ENCODE measurements at places on chromosomes 13 and 19.

- no peak for DNase-seq
Measured at GRCh38 chr19:45467115-45467455, 711 bp upstream of the FOSB start.

DNA sequence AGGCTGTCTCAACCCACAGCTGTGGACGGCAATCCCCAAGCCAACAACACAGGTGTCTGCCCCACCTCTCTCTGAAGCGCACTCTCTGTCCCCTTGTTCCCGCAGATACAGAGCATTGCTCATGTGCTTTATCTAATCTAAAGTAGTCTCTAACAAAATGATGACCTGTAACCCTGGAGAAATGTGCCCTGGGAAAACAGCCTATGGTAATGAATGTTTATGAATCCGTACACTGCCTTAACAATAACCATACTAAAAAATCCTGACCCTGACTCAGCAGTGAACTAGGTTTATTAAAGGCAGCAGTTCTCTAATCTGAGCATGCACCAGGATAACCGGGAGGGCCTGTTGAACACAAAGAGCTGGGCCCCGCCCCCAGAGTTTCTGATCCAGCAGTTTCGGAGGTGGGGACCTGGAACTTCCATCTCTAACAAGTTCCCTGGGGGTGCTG is 50.7 kb upstream of the SLC15A1 start:
- no peak for DNase-seq

GRCh38 chr13:98950705-98951104 is 27.2 kb downstream of the DOCK9 start:
- no peak for DNase-seq

DNA sequence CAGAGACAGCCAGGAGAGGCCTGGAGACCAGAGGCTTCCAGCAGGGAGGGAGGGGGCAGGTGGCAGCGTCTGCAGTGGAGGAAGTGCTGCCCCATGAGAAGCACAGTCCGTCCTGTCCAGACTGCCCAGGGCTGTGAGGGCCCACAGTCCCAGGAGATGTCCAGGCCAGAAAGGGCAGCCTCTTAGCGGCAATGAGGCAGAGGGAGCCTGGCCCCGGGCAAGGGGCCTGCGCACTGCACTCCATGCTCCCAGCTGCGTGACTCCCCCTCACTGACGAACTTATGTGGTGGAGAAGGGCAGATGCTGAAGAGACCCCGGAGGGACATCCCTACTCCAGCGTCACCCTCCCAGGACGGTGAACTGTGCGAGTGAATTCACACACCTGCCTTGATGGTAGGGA is 115.3 kb downstream of the SOX1 start:
- no peak for DNase-seq

DNA sequence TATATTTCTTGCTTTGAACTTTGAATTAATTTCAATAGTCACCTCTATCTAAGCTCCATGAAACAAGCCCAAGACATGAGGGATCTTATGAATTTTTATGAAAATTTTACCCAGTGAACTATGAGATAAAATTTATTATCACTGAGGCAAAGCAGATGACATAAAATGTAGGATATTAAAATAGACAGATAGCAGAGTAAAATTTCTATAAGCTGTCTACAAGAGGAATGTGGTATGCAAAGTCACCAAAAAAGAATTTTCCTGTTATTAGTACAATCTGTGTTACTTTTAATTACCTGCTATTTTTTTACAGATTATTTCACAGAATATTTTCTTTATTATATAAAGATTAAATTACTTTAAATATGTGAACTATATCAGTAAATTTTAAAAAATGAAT is 2312.6 kb downstream of the PCDH9 start:
- DNase-seq = no peak

DNA sequence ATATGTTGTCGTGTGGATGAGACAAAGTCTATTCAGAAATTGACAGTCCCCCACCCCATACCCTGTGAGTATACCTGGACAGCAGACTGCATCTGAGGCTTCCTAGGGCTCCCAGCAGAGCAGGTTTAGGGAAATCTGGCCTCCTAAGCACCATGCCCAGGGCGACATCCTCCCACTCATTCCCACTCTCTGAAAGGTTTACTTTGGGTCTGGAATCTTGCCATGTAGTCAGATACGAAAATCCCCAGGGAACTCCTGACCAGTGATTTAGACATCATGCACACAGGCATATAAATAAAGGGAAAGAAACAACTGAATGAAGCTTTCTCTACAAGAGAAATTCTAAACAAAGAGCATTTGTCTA is 717 bp upstream of the NALCN start:
- no peak for DNase-seq

GRCh38 chr19:40596608-40597328 is 4.4 kb upstream of the LTBP4 start:
- no peak for DNase-seq

GRCh38 chr19:43380771-43381386 is 27.4 kb downstream of the CD177 start:
- DNase-seq = no peak

DNA sequence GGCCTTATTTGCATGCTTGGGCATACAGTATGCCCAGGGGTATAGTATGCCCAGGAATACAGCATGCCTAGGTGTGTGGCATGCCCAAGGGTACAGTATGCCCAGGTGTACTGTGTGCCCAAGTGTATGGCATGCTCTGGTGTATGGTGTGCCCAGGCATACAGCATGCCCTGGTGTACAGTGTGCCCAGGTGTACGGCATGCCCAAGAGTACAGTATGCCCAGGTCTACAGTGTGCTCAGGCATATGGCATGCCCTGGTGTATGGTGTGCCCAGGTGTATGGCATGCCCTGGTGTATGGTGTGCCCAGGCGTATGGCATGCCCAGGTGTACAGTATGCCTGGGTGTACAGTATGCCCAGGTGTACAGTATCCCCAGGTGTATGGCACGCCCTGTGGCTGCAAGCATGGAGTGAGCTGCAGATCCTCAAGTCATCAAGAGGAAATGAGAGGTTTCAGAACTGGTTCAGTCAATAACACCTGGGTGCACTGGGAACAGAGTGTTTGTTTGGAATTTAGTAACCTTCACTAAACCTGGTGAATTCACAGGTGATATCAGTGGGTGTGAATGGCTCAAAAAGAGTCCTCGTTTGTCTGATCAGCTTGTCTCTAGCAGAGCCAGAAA is 7.8 kb upstream of the C13orf42 start:
- no peak for DNase-seq

- no peak for DNase-seq
Measured at GRCh38 chr13:41858780-41859179, 102.1 kb downstream of the VWA8 start.

GRCh38 chr19:35357867-35358573 is at the start of gene FFAR3:
FFAR3 (plus strand) TSS chr19:35358460; CDS start chr19:35358891, 431 bp downstream.
- DNase-seq = no peak

DNA sequence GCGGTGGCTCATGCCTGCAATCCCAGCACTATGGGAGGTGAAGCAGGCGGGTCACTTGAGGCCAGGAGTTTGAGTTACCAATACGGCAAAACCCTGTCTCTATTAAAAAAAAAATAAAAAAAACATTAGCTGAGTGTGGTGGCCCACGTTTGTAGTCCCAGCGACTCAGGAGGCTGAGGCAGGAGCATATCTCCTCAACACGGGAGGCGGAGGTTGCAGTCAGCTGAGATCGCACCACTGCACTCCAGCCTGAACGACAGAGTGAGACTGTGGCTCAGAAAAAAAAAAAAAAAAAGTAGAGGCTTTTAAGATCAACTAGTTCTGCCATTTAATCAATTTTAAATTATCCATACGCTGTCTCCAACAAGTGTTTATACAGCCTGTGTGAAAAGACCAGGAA is 1130.3 kb downstream of the PCDH9 start:
- DNase-seq = no peak

GRCh38 chr19:1164684-1165531 is 9.2 kb downstream of the SBNO2 start:
- no peak for DNase-seq

- DNase-seq = no peak
Measured at GRCh38 chr19:38674388-38675171, 27.1 kb downstream of the ACTN4 start.

DNA sequence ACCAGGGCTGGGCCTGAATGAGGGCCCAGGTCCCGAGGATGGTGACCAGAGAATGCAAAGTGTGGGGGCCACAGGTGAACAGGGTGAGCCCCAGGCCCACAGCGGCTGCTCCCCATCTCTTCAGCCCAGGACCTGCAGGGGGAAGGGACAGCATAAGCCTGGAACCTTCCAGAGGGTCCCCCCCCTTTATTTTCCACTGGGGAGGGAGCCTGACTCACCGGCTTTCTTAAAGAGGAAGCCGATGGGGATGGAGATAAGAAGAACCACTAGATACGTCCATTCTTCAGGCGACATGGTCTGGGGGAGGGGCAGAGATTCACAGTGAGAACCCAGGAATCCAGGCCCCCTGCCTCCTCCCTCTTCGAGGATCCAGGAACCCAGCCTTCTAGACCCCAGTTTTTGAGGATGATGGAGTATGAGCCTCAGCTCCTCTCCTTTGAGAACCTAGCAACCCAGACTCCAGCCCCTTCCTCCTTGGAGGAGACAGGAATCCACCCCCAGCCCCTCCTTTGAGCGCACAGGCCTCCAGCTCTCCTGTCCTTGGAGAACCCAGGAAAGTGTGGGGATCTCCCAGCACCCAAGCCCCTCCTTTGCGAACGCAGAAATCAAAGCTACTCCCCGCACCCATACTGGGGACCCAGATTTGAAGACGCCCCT is 1.0 kb downstream of the MBOAT7 start:
- DNase-seq = peak; percentile 45

GRCh38 chr19:43814663-43815352 is 12.3 kb upstream of the ZNF283 start:
- DNase-seq = no peak

- no peak for DNase-seq
Measured at GRCh38 chr13:49307365-49307764, 59.6 kb downstream of the CDADC1 start.

- no peak for DNase-seq
Measured at GRCh38 chr13:90336507-90336906, 1011.0 kb upstream of the MIR17HG start.

- DNase-seq = no peak
Measured at GRCh38 chr13:46665633-46666482, 112.9 kb downstream of the LRCH1 start.

GRCh38 chr13:29279356-29280254 is 315.9 kb downstream of the SLC7A1 start:
- no peak for DNase-seq

DNA sequence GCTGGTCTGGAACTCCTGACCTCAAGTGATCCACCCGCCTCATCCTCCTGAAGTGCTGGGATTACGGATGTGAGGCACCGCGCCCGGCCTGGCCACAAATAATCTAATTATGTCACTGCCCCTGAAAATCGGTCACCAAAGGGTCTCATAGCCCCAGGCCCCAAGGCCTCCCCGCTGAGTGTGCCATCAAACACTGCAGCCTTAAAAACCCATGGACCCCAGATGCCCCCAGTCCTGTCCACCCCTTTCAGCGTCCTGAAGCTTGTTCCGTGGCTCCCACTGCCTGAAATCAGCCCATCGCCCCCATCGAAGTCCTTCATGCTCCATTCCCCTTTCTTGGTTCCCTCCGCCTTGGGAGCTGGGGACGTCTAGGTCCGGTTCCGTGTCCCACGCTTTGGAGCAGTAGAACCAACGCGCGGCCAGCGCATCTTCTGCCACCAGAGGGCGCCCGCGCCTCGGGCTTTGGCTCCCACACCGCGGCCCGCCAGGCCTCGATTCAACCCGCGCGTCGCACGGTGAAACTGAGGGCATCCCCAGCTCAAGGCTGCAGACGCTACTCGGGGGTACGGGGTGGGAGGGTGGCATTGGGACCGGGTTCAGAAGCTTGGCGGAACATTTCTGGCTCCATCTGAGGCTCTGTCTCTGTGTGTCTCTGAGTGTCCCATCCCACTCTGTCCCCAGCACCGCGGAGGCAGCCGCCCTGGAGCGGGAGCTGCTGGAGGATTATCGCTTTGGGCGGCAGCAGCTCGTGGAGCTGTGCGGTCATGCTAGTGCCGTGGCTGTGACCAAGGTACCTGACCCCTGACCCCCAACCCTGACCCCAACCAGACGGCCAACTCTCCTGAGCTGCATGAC is 3.5 kb downstream of the YJEFN3 start:
- DNase-seq = peak; percentile 86
